Cortex of kidney (tissue), 1 donor: ENCODE measurements at places on chromosomes 7 and 10.

DNA sequence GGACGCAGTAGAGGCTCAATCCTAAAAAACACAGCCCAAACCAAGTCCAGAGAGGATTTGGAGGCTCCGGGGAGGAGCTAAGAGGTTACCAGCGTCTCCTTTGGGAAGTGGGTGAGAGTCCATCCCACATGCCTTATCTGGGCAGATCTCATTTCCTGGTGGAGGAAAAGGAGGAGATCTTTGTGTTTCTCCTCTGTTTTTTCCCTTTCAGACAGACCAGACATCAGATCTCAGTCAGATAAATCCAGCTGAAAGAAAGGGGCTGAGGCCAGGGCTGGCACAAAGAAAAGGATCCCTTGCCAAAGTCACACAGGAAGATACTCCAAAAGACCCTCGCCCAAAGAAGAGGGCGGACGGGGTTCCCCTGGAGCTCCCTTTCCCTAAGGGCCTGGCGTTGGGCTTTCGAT, 58.3 kb upstream of the COMTD1 start:
- no peak for DNase-seq

DNA sequence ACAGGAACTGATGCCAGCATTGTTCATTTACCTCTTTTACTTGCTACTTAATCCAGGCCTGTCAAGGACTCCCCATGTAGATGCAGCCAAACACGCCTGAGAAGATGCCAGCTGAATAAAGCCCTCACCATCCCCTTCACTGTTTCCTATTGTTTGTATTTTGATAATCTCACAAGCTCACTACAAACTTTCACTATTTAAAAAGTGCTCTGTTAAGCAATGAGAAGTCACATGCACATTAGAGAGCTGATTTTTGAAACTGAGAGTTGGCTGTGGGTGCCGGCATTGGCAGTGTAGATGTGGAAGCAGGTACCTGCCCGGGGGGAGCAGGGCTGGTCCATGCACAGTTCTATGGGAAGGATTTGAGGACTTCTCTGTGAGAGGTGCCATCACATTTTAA, 169.8 kb upstream of the GRB10 start:
- DNase-seq = no peak

- no peak for DNase-seq
These were observed 28.9 kb downstream of the SKIDA1 start for GRCh38 chr10:21496343-21497176.

DNA sequence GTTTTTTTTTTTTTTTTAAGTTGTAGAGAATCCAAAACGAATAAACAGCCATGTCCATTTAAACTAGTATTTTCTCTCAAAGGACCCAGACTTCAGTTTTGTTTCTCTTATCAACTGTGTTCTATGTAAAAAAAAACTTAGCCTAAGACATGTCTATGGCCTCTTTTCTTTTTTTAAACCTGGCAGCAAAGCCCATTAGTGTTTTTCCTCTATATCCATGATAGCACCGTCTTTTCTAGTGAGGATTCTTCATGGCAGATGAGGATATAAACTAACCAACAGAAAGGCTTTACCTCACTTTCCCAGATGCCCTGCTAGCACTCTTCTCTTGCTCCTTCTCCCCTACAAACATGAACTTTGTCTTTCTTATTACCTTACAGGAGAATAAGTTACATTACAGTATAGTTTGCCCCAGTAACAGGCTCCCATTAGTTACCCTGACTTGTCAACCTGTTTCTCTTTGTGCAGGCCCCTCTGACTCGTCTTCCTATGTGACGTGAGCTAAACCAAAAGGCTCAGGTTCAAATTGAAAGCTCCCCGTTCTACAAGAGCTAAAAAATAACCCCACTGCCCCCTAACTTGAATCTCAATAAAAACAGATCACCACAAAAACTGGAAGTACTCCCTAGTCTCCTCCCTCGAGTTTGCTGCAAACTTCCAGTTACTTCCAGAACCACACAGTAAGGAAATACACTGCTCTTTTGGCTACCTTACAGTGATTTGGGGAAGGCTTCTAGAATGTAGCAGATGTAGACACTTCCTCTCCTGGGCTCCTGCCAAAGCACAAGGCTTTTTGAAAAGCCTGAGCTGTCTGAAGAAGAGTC, 20.1 kb downstream of the P4HA1 start:
- DNase-seq = no peak

- DNase-seq = no peak
These were observed 86.3 kb downstream of the RNF216 start for GRCh38 chr7:5694912-5695726.

- DNase-seq = no peak
These were observed 200.1 kb downstream of the SLC25A13 start for GRCh38 chr7:96121752-96122151.

- no peak for DNase-seq
These were observed 7.7 kb downstream of the PON1 start for GRCh38 chr7:95316588-95316987.

- DNase-seq = no peak
These were observed 100.3 kb downstream of the TRRAP start for GRCh38 chr7:98978672-98979071.

DNA sequence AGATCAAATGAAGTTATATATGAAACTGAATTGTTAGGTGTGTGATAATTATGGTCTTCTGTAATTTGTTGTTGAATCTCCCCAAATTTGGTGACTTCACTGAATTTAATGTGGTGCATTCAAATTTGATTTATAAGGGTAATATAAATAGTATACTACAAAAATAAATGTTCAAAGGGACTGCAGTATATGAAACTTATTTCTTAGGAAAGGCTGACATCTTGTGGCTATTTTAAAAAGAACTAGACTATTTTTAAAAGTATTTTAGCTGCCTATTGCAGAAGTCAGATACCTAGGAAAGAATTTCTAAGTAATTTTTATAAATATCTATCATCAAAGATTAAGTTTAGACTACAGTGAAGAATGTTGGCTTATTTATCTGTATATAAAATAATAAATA, 36.6 kb downstream of the ATRNL1 start:
- DNase-seq = no peak

GRCh38 chr10:36448760-36449691, 676.4 kb upstream of the ANKRD30A start:
- DNase-seq = no peak

DNA sequence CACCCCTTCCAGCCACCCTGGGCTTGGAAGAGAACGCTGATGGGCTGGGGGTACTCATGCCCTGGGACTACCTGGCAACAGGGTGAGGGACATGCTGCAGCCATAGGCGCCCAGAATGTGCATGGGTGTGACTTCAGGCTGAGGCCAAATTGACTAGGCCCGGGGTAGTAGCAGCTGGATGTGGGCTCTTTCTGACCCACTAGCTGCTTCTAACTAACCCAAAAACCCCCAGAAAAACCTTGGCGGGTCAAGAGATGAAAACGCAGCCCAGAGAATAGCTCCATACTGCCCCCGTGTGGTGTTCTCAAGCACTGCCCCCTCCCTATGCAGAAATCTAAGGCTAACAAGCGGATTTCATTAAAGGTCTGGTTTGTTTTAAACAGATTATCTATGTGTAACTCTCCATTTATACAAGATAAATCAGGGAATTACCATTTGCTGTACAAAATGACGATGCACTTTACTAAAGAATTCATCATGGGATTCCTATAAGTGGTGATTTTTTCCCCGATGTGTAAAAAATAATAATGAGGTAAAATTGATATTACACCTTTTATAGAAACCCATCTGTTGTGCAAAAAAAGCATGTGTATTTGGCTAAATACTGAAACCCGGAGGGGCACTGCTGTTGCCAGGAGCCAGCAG, 4.2 kb downstream of the SMARCD3 start:
- DNase-seq = no peak

DNA sequence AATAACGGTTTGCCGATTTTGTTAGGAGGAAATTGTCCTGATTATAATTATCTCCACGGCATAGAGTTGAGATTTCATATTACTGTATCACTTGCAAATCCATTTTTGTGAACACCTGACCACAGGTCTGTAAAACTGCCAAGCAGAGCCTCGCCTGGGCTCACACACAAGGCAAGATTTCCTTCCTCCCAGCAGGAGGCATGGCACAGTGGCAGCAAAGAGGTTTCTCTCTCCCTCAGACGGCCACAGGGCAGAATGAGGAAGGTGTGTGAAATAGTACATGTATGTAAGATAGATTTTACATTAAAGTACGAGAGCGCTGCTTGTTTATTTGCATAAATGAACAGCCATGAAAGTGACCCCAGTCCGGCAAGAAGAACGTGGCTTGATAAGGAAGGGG, 130.1 kb downstream of the CELF2 start:
- DNase-seq = no peak

- no peak for DNase-seq
These were observed 87.7 kb upstream of the PITRM1 start for GRCh38 chr10:3260066-3260834.

DNA sequence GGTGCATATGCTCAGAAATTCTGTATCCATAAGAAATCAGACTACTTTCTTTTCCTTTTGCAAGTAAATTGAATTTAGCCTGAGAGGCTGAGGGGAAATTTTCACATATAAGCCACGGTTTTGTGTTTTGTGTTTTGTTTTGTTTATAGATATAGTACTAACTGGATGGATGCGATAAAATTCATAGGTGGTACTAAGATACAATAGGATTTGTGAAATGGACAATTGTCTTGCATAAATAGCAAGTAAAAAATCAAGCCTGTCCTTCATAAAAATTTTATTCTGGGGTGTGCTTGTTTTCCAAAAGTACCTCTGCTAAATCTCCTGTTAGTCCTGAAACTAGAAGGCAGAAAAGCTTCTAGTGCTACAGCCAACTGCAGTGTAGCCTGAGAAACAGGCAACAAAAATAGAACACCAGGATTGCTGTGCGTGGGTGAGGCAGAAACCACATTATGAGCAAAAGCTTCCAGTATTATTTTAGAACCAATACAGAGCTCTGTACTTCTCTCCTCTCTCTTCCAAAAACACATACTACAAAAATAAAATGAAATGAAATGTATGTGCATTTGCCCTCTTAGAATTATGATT, 634 bp upstream of the HDAC9 start:
- DNase-seq = no peak
